ENCODE measurements at places on chromosomes 1 and 21.
A peak's percentile ranks its signal among the peaks of the same experiment; 100 is the strongest.

DNA sequence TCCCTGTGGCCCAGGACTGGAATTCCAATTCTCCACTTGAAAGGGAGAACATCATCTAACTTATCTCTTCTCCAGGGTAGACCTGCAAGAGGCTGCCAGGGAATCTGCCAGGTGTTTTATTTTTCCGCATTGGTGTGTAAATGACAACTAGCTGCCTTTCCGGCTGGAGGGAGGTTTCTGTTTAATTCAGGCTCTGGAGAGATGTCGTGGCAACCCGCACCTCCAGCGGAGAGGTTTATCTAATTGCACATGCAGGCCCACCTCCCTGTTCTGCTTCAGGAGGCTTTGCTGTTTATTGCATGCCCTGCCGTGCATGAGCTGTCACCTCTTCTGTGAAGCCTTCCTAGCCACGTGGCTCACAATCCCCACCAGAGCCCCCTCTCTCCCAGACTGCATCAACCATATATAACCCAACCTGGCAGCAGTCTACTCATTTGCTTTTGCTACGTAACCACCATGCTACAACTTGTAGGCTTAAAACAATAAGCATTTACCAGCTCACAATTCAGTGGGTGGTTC is 151.6 kb downstream of the C1orf94 start:
- no peak for DNase-seq

DNA sequence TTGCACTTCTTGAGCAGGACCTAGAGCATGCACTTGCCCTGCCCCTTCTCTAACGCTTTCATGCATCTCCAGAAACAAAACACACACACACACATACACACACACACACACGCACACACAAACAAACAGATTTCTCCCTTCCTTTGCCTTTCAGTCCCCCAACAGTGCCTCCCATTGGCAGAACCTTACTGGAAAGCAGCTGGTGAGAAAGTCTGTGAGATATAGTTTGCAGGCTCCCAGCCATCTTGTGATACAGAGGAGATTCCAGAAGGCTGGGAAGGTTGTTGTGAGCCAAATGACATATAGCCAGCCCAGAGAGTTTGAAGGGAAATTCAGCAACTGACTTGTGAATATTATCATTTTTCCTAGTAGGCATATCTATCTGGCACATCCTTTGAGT is 35.9 kb upstream of the ZRANB2 start:
- DNase-seq: no peak

DNA sequence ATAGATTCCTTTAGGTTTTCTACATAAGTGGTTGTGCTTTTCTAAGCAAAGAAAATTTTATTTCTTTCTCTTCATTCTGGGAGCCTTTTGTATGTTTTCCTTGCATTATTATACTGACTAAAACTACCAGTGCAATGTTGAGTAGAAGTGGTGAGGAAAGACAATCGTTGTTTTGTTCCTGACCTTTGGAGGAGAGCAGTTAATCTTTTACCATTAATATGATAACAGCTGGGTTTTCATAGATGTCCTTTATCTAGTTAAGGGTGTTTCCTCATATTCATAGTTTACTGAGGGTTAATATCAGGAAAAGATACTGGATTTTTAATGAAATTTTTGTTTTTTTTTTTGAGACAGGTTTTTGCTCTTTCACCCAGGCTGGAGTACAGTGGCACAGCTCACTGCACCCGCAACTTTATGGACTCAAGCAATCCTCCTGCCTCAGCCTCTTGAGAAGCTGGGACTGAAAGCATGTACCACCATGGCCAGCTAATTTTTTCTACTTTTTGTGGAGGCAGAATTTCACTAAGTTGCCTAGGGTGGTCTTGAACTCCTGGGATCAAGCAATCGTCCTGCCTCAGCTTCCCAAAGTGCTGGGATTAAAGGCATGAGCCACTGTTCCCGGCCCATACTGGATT is 9.0 kb upstream of the KCTD3 start:
- DNase-seq: no peak

- no peak for DNase-seq
Observed at GRCh38 chr21:43744725-43745124, 25.8 kb downstream of the PDXK start.

- DNase-seq: no peak
Observed at GRCh38 chr1:74584185-74584584, 71.8 kb upstream of the LRRC53 start.

DNA sequence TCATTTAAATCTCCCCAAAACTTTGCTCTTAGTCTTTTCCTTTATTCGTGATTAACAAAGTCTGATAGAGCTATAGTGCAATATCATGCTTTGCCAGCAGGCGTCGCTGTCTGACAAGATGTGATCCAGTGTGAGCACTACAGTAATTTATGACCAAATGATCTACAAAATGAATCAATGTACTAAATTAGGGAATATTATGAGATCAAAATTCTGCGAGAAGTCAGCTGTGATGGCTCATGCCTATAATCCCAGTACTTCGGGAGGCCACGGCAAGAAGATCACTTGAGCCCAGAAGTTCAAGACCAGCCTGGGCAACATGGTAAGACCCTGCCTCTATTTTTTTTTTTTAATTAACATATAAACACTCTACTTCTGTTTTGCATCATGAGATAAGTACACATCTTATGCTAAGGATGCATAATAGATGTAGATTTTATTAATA is 3.6 kb upstream of the SPSB1 start:
- DNase-seq: peak; percentile 78

DNA sequence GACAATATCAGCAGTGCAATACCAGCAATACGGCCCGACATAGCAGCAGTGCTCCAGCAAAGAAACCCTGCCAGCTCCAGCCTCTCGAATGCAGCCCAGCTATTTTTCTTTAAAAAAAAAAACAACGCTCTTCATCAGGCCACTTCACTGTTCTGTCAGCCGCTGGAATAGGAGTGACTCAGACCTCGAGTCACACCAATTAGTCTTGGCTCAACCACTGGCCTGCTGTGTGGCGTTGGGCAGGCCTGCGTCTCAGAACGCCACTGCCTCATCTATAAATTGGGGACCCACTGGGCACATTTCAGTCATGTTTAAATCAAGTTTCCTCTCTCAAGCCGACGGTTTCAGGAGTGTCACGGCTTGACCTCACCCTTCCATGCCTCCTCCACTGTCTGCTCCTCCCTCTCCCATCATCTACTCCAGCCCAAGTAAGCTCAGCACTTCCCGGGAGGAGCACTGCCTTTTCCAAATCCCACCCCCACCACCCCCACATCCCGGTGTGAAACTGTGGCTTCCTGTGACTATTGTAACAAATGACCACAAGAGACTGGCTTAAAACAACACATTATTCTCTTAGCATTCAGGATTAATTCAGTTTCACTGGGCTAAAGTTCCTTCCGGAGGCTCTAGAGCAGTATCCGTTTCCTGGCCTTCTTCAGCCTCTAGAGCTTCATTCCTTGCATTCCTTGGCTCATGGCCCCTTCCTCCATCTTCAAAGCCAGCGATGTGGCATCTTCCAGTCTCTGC is 71.9 kb upstream of the EFHD2 start:
- DNase-seq: peak; percentile 72

GRCh38 chr1:232368821-232369321 is 261.1 kb downstream of the SIPA1L2 start:
- DNase-seq: no peak

GRCh38 chr1:206829875-206830274 is 35.5 kb upstream of the IL20 start:
- no peak for DNase-seq

GRCh38 chr1:40563266-40563665 is 31.8 kb downstream of the ZNF684 start:
- no peak for DNase-seq
